ENCODE measurements at places on chromosomes 12 and 14. TPM values are rescaled to one million over a fixed set of nuclear protein-coding genes. Genes with fewer than 3 reads are reported as not detected.

GRCh38 chr12:12482150-12482761, 80.4 kb downstream of the DUSP16 start:
- peak overlapping the region; percentile 99 for H3K27ac ChIP-seq
- peak; percentile 57 for DNase-seq
- peaks cover 70% of the 10 kb centered on the region for H3K36me3 ChIP-seq
- H3K27me3 ChIP-seq: no peaks in the 10 kb centered on the region
- peak overlapping the region; percentile 79 for H3K4me3 ChIP-seq

- H3K4me3 ChIP-seq: no peak overlapping the region
- DNase-seq: no peak
- H3K27me3 ChIP-seq: peaks cover 3% of the 10 kb centered on the region
Measured at GRCh38 chr14:99057576-99058083, 214.4 kb downstream of the BCL11B start.

DNA sequence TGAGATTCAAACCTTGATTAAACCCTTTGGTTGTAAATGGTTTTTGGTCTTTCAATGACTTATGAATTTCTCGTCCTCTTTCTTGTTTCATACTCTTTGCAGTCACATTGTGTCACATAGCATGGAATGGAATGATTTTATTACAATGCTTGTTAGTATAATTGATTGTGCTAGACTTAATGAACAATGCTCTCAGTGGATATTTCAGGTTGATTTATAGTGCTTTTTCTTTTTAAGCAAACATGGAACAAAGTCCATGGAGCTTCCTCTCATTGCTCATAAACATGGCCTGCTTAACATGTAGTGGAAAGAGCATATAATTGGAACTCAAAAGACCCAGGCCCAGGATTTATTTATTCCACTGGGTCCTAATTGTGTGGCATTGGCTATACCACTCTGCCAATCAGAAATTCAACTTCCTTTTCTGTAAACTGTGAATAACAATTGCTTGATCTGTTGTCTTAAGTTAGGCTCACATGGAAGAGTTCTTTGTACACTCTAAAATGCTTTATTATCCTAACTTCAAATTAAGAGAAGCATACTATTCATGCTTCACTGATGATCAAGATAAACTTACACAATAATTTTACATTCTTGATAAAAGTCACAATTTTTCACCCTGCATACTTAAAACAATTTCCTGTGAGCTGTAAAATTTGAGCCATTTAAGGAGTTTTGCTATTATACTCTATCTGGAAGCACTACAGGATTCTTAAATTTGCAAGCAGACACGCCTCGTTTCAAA, 370.5 kb upstream of the PDE3A start:
- H3K36me3 ChIP-seq: no peaks in the 10 kb centered on the region
- no peaks in the 10 kb centered on the region for H3K27me3 ChIP-seq
- no peak for DNase-seq
- no peak overlapping the region for H3K4me3 ChIP-seq
- H3K4me1 ChIP-seq: no peaks in the 10 kb centered on the region
- H3K27ac ChIP-seq: no peak overlapping the region

- H3K4me3 ChIP-seq: no peak overlapping the region
- no peak for DNase-seq
- no peaks in the 10 kb centered on the region for H3K27me3 ChIP-seq
Measured at GRCh38 chr14:105255021-105255507, 6.7 kb downstream of the BTBD6 start.

SOX5 gene
- total RNA-seq: 0.50 TPM

B4GALNT1 gene
- total RNA-seq: 8.2 TPM
